DND-41 (cell line): ENCODE measurements at places on chromosomes 2 and 18.

GRCh38 chr18:69936191-69936558 is 11.5 kb downstream of the CD226 start:
- DNase-seq = no peak

- DNase-seq = no peak
These were observed 13.8 kb downstream of the SLC1A4 start for GRCh38 chr2:65003037-65003436.

GRCh38 chr2:23449413-23449812 is 64.4 kb downstream of the KLHL29 start:
- no peak for DNase-seq

DNA sequence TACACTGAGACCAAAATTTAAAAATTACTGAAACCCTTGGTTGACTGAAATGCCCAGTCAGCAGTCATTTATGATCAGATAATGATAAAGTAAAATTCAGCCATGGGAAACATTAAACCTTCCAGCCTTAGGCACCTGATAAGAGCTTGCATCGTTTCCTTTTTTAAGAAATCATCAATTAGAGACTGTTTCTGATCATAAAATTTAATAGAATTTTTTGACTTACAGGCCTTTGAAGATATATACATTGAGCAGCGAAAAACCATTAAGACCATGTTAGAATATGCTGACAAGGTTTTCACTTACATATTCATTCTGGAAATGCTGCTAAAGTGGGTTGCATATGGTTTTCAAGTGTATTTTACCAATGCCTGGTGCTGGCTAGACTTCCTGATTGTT is 99.6 kb upstream of the CSRNP3 start:
- DNase-seq = no peak

DNA sequence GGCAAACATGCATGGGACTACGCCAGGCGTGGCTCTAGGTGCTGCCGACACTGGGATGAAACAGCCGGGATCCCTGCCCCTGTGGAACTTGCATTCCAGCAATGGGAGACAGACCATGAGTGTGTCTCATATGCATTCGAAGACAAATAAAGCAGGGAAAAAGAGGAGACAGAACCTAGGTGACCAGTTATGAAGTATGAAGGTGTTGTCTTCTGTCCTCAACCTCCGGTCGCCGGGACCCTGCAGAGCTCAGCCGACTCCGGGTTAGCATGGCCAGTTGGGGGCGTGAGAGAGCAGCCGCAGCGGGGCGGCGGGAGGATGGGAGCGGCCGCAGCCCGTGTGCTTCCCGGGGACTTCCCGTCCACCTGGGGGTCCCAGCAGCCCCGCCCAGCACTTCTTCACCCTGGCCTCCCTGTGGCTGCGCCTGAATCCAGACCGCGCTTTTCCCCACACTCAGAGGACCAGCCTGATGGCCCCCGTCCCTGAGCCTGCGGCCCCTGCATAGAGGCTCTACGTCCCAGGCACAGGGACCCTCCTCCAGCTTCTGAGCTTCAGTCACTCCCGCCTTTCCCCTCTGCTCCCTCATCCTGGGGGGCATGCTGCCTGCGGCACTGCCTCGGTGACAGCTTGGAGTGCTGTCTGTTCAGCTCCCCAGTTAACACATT is 11.4 kb downstream of the ID2 start:
- no peak for DNase-seq

GRCh38 chr2:145184741-145185651 is 665.1 kb upstream of the ZEB2 start:
- DNase-seq = no peak

GRCh38 chr2:12240206-12240605 is 476.5 kb upstream of the TRIB2 start:
- no peak for DNase-seq

- no peak for DNase-seq
These were observed 114.6 kb downstream of the TLK1 start for GRCh38 chr2:171046048-171046560.

GRCh38 chr2:181356526-181357130 is 100.6 kb upstream of the ITGA4 start:
- DNase-seq = no peak

GRCh38 chr2:240989451-240990265 is 8.8 kb upstream of the SNED1 start:
- DNase-seq = no peak

DNA sequence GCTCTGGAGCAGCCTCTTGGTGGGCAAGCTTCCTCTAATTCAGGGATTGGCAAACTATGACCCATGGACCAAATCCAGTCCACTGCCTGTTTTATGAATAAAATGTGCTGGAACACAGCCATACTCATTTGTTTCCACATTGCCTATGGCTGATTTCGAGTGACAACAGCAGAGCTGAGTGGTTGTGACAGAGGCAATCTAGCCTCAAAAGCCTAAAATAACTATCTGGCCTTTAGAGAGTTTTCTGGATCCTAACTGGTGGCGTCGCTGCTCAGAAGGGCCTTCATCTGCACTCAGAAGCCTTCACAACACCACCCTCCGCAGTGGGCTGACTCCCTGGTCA is 147.1 kb downstream of the CCBE1 start:
- no peak for DNase-seq

DNA sequence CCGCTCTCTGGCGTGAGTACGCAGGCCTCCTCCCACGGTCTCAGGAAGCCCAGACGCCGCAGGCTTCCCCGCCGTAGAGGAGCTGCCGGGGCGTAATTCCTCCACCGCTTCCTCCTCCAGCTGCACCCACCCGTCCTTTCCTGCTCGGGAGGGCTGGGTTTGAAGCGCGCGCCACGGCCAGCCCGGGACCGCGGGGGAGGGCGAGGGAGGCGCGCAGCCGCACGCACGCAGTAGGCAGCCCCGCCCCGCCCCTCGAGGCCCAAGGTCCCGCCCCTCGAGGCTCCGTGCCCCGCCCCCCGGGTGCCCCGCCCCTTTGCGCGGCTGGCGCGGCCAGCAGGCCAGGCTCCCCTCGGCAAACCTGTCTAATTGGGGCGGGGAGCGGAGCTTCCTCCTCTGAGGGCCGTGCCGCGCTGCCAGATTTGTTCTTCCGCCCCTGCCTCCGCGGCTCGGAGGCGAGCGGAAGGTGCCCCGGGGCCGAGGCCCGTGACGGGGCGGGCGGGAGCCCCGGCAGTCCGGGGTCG is at the start of gene MALT1:
TSS of gene MALT1 (plus strand) at position 355 of the 521 bp plus-strand sequence. CDS start 179 bp downstream, outside the sequence.
- DNase-seq = peak; percentile 95

DNA sequence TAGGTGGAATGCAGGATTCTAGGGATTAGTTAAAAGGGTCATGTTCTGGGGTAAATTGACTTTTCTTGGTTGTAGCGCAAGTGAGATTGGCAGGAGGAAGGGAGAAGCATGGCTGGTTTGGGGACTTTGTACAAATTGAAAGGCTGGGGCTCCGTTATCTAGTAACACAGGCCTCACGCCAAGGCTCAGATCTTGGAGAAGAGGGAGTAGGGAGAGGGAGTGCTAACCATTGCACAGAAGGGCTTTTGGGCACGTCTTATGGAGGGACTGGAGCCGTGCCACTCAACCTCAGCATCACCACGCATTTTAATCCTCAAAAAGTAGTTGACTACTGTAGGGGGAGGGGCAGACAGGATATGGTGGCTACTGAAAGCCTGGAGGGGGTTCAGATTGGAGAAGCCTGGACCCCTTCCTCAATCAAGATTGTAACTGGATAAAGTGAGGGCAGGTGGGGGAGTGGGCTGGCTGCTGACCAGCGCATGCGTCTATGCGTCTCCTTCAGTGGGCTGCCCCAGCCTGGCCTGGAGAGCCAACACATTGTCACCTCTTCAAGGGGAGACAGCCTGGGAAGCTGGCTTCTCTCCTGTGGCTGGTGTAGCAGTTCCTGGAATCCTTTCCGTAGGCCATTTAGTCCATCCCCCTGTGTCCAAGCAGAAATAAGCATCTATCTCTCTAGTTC is 14.3 kb downstream of the IGFBP5 start:
- no peak for DNase-seq

GRCh38 chr2:28544922-28545589 is 49.2 kb downstream of the PLB1 start:
- no peak for DNase-seq

DNA sequence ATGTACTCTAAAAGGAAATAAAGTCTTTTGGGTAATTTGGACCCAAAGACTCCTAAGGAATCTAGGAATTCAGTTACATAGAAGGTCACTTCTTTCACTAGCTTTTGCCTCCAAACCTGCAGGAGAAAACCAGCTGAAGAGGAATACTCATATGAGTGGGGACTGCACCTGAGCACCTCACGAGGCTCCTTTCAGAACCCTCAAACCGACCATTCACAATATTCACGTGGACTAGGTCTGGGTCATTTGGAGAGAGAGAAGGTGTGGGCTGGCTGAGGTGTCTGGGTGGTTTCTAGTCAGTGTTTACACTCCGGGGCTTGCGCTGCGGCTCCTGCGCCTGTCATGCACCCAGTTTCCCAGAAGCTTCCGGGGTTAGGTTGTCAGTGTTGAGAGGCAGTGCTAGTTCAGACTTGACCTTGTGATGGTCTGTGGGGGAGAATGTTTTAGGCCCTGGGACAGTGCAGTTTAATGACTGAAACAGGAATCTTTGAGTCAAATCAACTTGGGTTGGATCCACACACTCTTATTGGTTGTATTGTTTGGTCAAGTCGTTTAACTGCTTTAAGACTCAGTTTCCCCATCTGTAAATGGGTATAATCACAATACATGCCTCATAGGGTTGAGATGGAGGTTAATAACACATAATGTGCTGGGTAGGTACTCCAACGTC is 78.4 kb downstream of the LIMS1 start:
- no peak for DNase-seq

DNA sequence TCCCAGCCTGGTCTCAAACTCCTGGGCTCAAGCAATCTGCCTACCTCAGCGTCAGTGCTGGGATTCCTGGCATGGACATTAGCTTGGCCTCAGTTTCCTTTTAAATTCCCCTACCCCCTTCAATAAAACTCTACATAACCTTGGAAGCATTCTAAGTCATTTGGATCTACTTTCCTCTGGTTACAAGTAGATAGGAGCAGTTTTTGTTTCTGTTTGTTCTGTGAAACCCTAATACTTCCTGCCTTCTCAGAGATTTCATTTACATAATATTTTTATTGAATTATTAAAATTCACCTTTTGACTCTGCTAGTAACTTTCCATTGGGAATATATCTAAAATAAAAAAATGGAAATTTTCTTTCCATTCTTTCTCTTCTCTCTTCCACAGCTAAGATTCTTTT is 25.9 kb downstream of the GIGYF2 start:
- DNase-seq = no peak

DNA sequence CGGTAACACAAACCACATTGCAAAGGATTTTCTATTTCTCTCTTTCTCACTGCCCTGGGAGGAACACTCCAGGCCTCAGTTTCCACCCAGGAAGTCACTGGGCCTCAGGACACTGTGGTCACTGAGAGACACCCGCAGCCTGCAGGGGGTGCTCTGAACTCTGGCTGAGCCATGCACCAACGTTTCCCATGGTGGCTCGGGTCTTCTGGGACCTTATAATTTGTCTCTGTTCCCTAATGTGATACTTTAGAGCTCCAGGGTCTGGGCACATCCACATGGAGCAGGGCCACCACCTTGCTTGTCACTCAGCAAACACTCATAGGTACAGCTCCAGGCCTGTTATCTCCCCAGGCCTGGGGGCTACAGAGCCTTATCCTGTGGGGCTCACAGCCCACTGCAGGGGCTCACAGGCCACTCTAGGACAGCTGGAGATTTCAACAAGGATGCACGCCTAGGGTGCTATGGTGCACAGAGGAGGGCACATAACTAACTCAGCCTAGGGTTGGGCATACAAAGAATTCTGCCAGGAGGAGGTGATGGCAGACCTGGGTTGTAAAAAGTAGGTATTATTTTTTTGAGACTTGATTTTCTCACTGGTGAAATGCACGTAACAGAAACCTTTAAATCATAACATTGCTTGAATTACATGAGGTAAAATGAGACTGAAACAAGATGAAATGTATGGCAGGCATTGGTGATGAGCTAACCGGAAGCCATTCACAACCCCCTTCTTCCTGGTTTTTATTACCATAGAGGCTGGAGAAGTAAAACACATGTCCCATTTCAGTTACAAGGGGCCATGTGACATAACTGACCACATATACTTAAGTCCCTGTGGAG is 3.0 kb upstream of the HS1BP3 start:
- DNase-seq = no peak

DNA sequence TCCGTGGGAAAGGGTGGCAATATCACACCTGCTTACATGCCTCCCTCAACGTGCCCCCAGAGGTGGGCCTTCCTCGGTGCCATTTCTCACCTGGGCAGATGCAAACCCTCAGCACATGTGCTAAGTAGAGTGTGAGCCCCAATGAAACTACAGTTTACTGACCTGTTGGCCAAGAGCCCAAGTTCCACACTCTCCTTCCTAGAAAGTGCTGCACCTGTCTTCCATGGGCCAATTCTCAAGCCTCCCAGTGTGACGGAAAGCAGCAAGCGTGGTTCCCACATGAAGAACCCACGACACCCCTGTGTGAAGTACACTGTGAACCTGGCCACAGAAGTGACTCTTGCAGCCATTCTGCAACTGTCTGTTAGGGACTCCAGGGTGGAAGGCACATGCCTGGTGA is 73.7 kb downstream of the UXS1 start:
- no peak for DNase-seq

DNA sequence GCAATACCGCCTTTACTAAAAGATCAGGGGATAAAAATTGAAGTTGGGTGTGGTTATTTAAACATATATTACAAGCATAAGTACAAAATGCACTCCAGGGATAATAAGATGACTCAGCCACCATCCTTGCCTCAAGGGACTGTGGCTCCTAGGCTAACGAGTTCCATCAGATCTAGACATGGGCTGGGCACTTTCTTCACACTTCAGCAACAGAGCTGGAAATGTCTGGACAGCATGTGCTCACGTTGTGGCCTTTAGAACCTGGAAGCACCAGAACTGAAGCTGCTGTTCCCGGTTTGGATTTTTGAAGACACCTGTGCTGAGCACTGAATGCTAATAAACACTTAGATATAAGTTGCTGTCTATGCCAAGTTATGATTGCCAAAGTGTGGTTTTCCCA is 384.2 kb upstream of the SALL3 start:
- DNase-seq = no peak

- no peak for DNase-seq
These were observed 100.9 kb downstream of the AQP4 start for GRCh38 chr18:26764586-26764985.

- peak; percentile 83 for DNase-seq
These were observed 1.0 kb downstream of the RTN4 start for GRCh38 chr2:55049043-55049820.

GRCh38 chr2:118151831-118152230 is 63.6 kb downstream of the INSIG2 start:
- no peak for DNase-seq

- no peak for DNase-seq
These were observed 552.5 kb upstream of the CRIM1 start for GRCh38 chr2:35803126-35803525.

- DNase-seq = no peak
These were observed 525.8 kb upstream of the LINC00305 start for GRCh38 chr18:64674694-64675093.

GRCh38 chr2:143607231-143608062 is 478.2 kb downstream of the ARHGAP15 start:
- no peak for DNase-seq

GRCh38 chr18:7657937-7658336 is 90.8 kb downstream of the PTPRM start:
- no peak for DNase-seq

GRCh38 chr2:224122542-224122941 is 83.5 kb upstream of the SERPINE2 start:
- DNase-seq = no peak

GRCh38 chr2:49948744-49949143 is 794.4 kb upstream of the FSHR start:
- DNase-seq = no peak
